ENCODE measurements at places on chromosomes 5 and 9.

DNA sequence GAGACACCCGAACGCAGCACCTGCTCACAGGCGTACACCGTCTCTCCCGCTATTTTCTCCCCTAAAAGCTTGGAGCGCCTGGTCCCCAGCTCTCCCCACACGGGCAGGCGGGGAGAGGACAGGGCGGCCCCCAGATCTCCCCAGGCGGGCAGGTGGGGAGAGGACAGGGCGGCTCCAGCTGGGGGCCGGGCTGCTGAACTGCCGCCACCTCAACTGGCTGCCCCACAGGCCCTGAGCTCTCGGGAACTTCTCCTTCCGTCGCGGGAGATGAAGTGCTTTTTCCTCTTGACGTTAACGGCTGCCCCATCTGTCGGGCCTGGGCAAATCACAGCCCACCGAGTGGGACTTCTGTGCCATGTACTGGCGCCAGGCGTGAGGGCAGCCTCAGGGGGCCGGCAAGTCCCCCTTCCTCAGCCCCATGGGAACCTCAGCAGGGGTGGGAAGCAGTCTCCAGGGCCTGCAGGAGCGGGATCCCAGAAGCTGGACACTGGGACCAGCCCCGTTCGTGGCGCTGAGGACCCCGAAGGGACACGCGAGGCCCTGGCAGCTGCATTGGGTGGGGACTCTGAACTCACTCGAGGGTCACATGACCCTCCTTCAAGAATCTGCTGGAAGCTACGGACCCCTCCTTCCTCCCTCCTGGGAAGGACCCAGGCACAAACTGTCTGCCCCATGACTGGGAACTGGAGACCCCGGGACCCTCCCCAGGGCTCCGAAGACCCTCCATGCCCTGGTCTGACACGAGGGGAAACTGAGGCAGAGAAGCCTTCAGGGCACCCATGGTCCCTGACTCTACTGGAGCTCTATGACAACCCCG is 5.7 kb upstream of the EGFL7 start:
- no peak for DNase-seq

- no peak for DNase-seq
Measured at GRCh38 chr5:179339996-179340395, 5.3 kb downstream of the ADAMTS2 start.

GRCh38 chr5:170475294-170476000 is 28.4 kb upstream of the KCNIP1 start:
- no peak for DNase-seq

- no peak for DNase-seq
Measured at GRCh38 chr9:91334053-91334452, 27.7 kb downstream of the AUH start.

DNA sequence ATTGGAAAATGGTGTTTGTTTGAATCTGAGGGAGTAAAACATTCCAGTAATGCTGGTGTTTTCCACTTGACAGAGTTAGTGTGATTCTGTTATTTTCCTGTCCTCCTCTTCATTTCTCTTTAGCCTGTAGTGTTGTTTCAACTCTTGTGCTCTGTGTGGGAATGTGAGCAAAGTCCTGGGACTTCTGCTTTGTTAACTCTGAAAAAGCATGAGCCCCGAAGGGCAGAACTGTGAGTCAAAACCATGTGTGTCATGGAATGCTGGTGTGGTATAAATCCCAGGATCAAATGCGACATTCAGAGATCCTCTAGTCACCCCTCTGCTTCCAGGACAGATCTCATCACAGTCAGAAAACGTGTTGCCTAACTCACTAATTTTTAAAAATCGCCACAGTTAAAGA is 8.9 kb downstream of the F2R start:
- DNase-seq: no peak

DNA sequence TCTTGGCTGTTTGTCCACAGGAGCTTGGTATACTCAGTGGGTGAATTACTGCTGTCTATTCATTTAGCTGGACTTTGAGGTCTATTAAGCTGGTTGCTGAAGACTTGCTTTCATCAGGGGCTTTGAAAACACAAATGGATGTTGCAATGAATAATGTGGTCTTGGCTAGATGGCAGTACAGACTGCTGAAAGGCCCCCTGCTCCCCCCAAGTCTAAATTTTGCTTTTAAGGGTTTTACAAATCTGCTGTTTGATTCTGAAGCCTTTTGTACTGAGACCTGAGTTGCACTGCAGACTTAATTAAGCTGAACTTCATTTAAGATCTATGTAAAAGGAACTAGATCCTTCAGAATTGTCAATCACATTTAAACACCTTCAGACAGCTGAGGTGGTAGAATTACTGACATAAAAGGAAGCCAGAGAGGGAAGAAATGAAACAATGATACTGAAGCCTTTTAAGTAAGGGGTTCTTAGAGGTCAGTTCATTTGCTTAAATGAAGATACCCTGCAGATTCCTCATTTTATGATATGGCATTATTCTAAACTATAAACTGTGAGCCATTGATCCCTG is 37.3 kb downstream of the KCTD16 start:
- DNase-seq: no peak

DNA sequence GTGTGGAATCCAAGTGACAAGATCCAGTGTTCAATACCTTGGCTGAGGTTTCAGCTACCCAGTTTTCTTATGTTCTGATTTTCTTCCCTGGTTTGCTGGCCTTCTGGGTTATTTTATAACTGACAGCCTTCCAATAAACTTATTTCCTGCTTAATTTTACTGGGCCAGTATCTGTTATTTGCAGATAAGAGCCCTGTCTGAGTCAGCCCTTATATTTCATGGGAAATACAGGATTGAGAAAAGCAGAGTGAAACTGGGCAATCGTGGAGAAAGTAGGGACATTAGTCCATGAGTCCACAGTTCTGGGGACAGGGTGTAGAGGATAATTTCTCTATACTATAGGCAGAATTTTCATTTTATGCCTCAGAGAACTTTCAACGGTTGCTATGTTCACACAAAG is 32.3 kb downstream of the TMEM167A start:
- no peak for DNase-seq

DNA sequence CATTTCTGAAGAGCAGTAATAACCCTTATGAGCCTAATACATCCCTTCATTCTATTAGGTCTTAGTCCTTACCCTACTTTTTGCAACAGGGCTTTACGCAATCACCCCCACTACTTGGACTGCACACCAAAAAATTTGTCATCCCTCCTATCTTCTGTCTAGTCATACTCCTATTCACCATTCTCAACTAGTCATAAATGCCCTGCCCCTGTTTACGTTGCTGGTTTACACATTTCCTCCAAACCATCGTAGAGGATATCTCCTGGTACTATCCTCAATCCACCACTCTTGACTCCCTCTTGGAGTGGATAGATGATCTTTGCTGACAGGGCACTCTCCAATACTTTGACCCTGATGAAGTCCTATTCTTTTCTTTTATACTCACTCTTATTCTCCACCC is 98.2 kb upstream of the CCNG1 start:
- no peak for DNase-seq

GRCh38 chr5:120874081-120874862 is 410.2 kb downstream of the PRR16 start:
- DNase-seq: no peak

DNA sequence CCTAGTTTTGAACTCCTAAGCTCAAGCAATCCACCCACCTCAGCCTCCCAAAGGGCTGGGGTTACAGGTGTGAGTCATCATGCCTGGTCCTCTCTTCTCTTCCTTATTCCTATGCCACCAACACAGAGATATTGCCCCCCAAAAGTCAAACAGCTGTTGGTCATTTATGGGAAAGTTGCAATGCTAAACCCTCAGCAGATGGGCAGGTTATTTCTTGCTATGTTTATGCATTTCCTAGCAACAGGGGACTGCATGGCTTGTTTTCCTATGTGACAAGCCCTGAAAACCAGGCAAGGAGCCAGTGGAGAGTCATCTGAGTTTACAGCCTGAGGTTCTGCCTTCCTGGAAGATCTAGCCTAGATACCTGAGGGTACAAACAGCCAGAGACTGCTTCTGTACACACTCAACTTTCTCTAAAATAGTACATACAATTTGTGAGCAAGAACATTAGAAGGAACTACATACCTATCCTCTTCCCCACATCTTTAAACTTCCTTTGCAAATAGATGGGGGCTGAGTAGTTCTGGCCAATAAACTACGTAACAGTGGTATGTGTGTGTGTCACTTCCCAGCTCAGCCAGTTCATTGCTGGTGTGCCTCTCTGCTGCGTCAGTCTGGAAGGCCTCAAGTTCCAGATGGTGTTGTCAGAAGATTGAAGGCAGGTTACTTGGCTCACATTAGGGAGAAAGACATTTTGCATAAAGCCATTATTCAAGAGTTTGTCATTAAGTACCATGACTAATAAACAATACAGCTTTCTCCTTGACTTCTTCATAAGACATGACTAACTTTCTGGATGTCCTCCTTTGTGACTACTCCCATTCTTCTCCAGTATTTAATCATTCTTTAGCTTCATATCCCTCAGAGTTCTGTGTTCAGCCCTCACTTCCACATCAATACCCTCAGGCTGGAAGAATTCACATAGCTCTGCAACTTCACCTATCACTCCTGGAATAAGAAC is 65.3 kb downstream of the CSNK1A1 start:
- DNase-seq: no peak

DNA sequence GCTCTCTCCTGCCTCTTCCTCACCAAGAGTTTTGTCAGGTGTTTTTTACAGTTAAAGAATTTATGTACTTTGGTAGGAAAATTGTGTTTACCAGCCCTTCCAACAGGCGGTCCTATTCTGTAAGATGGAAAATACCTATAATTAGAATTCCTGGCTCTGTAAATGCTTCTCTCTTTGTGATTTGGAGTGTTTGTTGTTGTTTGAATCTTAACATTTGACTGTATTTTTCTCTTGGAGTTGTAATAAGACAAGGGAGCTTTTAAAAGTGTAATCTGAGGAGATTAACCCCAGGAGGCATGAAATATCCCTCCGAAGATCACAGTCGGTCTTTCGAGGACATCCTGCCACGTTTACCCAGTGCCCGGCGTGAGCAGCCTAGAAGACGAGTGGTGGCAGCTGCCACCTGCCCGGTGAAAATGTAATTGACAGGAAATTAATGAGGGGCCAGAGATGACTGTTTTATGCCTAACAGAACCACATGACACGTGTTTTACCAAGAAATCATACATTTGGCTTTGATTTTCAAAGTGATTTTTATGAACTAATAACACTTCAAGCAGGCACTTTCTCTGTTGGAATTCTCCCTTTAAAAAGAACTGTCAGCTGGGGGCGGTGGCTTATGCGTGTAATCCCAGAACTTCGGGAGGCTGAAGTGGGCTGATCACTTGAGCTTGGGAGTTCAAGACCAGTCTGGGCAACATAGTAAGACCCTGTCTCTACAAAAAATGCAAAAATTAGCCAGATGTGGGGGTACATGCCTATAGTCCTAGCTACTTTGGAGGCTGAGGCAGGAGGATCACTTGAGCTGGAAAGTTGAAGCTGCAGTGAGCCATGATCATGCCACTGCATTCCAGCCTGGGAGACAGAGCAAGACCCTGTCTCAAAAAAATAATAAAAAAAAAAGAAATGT is 20.0 kb downstream of the ANKRD33B start:
- DNase-seq: no peak

GRCh38 chr5:172839669-172840431 is 5.8 kb downstream of the ERGIC1 start:
- no peak for DNase-seq

GRCh38 chr5:151461312-151461711 is 13.9 kb downstream of the SLC36A1 start:
- no peak for DNase-seq

DNA sequence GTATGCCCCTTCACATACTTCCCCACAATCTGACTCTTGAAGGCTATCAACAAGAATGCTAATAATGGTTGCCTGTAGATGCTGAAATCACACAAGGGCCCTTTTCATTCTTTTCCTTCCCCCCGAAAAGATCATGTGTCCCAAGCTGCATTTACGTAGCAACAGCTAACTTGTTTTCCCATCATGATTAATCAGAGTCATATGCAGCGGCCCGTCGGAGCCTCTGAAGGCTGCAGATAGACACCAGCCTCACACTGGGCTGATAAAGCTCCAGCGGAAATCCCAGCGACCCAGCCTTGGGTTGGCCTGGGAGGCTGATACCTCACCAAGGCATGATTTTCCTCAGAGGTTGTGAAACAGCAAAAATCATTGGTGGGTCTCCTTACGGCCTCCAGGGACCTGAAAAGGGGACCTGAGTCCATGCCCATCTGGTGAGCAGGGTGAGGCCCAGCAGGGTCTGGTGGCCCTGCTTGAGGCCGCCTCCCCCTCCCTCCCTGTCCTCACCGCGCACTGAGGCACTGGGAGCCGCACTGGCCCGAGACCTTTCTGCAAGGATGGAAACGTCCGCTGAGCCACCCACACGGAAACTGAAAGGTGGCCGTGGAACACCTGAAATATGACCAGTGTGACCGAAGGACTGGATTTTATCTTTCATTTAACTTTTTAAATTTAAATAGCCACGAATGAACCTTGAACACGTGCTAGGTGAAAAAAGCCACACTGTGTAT is 114.2 kb upstream of the PHYKPL start:
- no peak for DNase-seq

DNA sequence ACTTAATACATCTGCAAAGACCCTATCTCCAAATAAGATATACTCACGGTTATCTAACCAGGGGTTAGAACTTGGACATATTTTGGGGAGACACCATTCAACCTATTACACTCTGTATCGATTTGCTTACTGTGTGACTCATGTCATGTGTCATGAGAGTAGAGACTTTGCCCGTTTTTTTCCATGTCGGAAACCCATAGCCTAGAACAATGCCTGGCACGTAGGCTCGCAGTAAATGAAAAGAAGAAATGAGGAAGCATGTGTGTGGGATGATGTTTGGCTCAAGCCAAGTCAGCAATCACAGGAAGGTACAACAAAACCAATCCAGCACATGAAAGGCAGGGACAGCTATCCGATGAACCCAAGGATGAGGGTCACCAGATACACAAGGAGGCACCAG is 94.6 kb upstream of the DNAH5 start:
- no peak for DNase-seq

- DNase-seq: no peak
Measured at GRCh38 chr5:170632266-170632984, 128.6 kb downstream of the KCNIP1 start.

DNA sequence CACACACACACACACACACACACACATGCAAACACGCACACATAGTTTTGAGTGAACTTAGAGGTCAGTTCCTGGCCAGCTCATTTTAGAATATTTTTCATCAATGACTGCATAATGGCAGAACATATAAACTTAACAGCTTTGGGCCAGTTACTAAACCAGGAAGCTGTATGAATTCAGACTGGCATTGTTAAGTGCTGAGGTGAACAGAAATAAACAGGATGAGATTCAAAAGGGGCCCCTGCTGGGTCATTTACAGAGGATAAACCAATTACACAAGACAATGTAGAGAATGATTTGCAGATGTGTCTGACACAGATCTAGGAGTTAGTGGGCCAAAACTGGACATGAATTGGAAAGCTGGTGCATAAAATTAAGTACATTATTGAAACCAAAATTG is 44.6 kb downstream of the MARCHF11 start:
- DNase-seq: no peak

- no peak for DNase-seq
Measured at GRCh38 chr5:181189962-181190710, 14.9 kb downstream of the TRIM7 start.
